Transverse colon (tissue), 4 donors: ENCODE measurements at places on chromosomes 5 and 9.

GRCh38 chr5:139925650-139926640 is 117.2 kb downstream of the NRG2 start:
- DNase-seq: no peak

DNA sequence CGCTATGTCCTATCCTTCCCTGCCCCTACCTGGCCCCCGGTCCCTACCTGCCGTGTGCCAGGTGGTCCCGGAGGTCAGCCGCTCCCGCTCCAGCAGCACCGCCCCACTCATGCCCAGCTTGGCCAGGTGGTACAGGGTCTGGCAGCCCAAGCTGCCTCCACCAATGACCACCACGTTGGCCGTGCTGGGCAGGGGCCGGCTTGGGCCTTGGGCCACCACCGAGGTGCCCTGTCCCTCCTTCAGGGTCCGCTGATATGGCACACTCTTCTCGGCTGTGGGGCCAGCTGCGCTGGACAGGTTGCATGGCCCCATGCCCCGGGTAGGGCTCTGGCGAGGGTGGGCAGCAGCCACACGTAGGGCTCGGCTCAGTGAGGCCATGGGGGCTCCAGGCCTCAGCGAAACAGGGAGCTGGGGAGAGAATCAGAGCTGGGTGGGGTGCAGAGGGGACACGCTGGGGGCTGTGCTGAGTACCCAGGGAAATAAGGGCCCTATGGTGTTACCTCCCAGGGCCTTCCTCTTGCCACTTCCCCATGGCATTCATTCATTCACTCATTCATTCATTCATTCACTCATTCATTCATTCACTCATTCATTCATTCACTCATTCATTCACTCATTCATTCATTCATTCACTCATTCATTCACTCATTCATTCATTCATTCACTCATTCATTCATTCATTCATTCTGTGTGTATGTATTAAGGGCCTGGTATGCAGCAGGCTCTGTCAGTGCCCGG is 4.2 kb downstream of the SARDH start:
- no peak for DNase-seq

- peak; percentile 12 for DNase-seq
Observed at GRCh38 chr5:82349652-82350051, 71.5 kb upstream of the RPS23 start.

- no peak for DNase-seq
Observed at GRCh38 chr5:180618829-180619562, 27.7 kb upstream of the SCGB3A1 start.

DNA sequence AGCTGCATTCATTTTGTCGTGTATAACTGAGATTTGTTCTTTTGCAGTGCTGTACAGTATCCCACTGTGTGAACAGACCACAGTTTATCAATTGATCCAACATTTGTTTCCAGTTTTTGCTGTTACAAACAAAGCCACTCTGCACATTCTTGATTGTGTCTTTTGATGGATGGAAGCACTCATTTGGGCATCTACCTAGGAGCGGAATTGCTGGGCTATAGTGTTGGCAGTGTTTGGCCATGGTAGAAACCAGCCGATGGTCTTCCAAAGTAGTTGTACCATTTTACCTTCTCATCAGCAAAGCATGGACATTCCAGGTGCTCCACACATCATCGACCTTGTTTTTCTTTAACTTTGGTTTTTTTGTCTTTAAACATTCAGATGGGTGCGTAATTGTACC is 77.7 kb downstream of the PSMB7 start:
- DNase-seq: no peak

- no peak for DNase-seq
Observed at GRCh38 chr5:58312299-58312698, 147.6 kb downstream of the PLK2 start.

DNA sequence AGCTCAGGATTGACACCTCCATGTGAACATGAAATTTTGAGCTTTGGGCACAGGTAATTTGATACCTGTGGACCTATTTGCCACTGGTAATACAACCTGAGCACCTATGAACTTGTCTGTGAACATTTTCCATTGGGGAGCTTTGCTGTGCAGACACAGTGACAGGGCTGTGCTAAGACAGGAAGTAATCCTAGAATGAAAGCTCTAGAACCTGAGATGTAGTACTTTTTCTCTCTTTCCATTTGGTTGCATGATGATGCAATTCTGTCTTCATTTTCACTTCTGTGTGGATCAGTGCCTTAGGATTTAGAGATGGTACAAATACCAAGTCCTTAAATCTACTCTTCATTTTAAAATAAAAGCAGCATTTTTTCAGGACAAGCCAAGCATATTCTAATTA is 216.9 kb downstream of the NR3C1 start:
- DNase-seq: no peak

GRCh38 chr9:16833296-16833835 is 37.1 kb downstream of the BNC2 start:
- no peak for DNase-seq

GRCh38 chr9:7192266-7192665 is 434.5 kb downstream of the KDM4C start:
- no peak for DNase-seq
